ENCODE measurements at places on chromosomes 1 and 21. TPM values are rescaled to one million over a fixed set of nuclear protein-coding genes. Genes with fewer than 3 reads are reported as not detected.

DNA sequence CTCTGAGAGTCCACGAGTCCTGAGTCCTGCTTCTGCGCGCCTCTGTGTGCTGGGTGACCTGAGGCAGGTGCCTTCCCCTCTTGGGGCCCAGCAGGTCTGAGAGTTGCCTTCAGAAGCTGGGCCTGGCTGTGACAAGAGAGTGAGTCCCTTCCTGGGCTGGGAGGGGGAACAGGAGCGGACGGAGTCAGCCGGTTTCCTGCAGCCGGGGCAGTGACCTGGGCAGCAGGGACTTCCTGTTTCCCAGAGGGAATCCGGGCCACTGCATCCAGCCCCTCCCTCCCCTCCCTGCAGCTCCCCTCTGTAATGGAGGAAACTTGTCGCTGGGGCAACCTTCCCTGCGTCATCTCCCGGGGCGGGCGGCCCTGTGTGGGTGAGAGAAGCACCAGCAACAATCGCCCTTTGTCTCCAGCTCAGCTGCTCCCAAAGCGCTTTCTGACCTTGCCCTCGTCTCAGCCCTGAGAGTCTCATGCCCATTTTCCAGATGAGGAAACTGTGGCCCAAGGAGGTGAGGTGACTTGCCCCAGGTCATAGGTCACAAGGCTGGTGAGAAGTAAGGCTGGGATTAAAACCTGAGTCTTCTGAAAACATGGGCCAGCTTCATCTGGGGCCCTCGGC is 61.1 kb downstream of the SDC3 start:
- peak; percentile 74 for DNase-seq

- DNase-seq: peak; percentile 82
Measured at GRCh38 chr21:37266515-37267221, 466 bp downstream of the VPS26C start.

- no peak for DNase-seq
Measured at GRCh38 chr1:31562707-31563360, 13.5 kb upstream of the TINAGL1 start.

DNA sequence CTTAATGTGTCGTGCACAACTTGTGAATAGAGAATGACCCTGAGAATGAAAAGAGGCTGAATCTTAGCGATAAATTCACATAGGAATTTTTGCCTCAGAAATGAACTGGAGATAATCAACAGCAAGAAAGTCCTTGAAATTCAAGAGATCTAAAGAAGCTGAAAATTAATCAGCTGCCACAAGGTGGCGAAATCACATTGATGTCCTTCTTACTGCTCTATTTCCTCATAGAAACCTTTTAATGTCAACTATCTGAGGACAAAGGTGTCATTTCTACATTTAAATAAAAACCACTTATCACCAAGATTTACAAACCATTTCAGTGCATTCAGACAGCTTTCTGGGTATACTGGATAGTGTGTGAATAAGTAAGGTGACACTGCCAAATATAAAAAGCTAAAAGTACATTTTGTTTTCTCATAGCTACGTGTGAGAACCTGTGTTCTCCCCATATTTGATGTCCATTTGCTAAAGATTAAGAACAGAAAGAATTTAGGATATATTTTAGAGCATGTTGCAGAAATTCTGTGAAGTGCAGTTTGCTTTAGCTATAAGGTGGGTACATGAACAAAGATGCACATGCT is 485.3 kb upstream of the PTBP2 start:
- no peak for DNase-seq

- DNase-seq: no peak
Measured at GRCh38 chr1:197284325-197284724, 16.3 kb downstream of the CRB1 start.

DNA sequence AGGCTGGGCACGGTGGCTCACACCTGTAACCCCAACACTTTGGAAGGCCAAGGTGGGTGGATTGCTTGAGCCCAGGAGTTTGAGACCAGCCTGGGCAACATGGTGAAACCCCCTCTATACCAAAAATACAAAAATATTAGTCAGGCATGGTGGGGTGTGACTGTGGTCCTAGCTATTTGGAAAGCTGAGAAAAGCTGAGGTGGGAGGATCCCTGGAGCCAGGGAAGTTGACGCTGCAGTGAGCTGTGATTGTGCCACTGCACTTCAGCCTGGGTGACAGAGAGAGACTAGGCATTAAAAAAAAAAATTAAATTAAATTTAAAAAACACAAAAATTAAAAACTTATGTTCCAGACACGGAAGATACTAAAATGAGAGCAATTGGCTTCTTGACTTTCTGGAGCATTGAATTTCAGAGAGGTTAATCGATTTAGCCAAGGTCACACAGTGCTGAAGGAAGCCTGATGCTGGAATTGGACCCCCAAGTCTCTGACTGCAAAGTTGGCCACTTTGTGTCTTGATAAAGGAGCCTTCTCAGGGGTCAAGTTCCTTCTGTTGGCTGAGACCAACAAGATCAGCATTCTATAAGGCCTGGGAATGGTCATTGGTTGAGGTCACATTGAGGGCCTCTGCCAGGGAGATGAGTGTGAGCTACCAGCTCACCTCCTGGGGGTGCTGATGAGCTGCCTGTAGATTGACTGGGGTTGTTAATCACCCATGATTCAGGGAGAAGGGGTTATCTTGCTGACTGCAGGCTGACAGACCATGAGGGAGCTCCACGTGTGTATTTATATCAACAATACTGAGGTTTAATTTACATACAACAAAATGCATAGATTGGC is 54.3 kb downstream of the RPS6KA1 start:
- no peak for DNase-seq

DNA sequence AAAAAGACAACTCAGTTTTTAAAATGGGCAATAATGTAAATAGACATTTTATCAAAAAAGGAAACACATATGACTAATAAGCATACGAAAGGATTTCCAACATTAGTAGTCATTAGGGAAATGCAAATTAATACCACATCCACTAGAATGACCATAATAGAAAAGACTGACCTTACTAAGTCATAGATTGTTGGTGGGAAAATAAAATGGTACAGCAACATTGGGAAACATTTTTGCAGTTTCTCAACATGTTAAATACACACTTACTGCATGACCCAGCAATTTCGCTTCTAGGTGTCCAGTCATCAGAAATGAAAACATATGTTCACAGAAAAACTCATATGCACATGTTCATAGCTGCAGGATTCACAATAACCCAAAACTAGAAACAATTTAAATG is 29.9 kb upstream of the SLC44A3 start:
- no peak for DNase-seq

DNA sequence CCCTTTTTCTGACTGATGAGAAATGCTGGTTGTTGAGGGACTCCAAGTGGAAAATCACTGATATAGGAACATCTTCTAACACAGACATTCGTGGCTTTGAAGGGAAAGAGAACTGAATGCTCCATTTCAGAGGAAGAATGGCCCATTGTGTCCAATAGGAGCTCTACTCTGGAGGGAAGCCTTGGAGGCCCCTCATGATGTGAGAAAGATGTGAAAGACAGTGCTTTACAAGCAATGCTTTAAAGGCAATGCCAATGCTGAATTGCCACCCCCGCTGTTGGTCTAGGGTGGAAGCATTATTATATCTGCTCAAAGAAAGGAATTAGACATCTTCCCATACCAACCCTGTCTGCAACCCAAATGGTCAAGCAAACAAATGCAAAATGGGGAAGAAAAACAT is 13.7 kb downstream of the NMNAT2 start:
- DNase-seq: no peak

GRCh38 chr1:76577525-76578185 is 289.6 kb upstream of the ST6GALNAC5 start:
- no peak for DNase-seq

DNA sequence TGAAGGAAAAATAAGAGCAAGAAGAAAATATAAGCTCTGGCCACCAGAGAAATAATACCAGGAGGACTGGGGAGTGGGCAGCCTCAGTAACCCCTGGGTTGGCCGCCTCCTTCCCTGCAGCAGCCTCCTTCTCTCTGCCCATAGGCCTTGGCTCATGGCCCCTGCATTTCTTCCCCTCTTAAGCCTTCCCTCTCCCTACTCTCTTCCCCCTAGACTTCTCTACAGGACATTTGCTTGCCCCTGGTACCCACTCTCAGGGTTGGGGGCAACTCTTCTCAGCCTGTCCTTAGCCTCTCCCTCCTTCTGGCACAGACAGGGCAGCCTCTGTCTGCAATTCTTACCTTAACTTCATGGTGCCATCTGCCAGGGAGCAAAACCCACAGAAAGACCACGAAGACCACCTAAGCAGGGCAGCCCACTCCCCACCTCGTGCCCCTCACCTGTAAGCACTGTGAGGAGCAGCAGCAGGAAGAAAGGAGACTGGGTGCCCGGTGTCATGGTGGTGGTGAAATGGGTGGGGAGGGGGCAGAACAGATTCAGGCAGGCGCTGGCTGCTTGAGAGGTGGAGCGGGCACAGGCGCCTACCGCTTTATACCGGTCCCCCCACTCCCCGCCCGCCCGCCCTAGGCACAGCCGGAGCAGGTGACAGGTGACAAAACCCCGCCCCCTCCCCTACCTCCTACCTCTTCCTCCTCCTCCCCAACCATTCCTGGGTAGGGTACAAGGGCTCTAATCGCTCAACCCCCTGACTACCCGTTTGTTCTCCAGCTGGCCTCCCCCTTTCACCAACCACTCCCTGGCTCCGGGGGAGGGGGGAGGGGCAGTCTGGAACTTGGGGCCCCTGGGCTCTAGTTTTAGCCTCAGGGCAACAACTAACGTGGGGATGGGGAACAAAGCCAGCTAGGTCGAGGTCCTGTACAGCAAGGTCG is 15.1 kb downstream of the THBS3 start:
- DNase-seq: peak; percentile 91

GRCh38 chr1:99018313-99018712 is 13.7 kb upstream of the PLPPR5 start:
- no peak for DNase-seq

DNA sequence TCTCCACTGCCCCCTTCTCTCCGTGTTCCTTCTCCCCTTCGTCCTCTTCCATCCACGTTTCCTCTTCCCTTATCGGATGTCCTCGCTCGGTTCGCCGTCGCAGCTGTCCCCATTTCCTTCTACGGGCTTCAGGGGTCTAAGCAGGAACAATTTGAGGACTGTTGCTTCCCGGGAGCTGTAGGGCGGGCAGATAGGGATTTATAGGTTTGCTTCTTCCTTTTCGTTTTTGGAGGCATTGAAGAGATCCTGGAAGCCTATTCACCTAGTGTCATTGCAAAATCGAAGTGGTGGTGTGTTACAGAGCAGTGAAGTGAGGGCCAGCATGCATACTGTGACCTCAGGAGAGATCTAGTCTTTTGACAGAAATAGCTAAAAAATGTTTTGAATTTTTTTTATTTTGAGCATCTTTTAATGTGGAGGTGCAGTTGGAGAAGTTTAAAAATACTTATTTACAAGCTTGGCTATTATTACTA is 897 bp downstream of the ZYG11B start:
- DNase-seq: peak; percentile 37

GRCh38 chr1:169085911-169086310 is 20.6 kb upstream of the ATP1B1 start:
- no peak for DNase-seq

Gene MTARC2
- total RNA-seq: 40.0 TPM

Gene CALML6
- 0.34 TPM for total RNA-seq

Measured in left colon (tissue), 2 donors.